ENCODE measurements at places on chromosomes 3 and 15.

- DNase-seq = no peak
These were observed 891 bp upstream of the TOP2B start for GRCh38 chr3:25665315-25666280.

GRCh38 chr3:46500656-46501635 lies 3.2 kb downstream of the RTP3 start:
- DNase-seq = no peak

DNA sequence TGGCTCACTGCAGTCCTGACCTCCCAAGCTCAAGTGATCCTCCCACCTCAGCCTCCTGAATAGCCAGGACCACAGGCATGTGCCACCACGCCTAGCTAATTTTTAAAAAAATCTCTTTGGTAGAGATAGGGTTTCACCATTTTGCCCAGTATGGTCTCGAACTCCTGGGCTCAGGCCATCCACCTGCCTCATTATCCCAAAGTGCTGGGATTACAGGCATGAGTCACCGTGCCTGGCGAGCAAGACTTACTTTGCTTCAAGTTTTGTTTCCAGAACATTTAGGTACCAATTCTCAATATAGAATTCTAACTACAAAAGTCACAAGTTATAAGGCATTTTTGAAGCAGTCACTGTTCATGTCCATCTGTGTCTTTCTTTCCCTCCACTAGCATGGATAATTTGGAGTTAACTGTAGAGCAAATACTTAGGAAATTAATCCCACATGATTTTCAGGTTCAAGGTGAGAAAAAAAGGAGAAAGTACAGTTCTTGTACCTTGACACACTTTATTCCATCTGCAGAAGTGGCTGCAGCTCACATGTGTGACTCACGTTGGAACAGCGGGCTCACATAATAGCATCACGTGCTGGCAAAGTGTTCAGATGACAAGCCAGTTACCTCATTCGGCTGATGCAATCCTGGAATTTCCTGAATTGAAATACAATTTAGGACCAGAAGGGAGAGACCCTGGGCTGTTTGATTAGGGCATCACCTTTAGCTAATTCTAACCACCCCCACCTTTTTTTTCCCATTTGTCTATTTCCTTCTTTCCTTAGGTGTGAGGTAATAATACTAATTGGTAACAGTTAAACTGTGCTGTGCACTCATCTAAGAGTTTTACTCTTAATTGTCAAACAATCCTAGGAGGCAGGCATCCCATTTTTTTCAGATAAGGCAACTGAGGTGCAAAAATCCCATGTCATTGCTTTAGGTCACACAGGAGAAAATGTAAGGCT lies 46.9 kb upstream of the NEDD4 start:
- no peak for DNase-seq

GRCh38 chr3:58131101-58131825 lies 79.5 kb downstream of the DNASE1L3 start:
- DNase-seq = no peak

DNA sequence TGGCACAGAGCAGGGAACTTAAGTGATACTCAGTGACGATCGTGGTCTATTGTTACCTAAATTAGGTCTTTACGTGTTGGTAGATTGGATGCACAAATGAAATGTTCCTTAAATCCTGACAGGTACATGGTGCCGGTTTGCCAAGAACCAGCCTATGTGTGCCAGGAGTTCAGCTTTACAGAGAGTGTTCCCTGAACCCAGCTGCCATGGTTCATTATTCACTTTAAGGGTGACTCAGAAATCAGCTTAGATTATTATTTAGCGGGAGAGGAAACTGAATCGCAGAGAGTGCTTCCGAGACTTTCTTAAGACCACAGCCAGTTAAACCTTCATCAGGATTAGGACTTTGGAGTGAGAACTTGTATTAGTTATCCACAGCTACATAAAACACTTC lies 21.5 kb downstream of the FAM43A start:
- DNase-seq = no peak

- no peak for DNase-seq
These were observed 266.4 kb downstream of the GABRG3 start for GRCh38 chr15:27237319-27237939.

DNA sequence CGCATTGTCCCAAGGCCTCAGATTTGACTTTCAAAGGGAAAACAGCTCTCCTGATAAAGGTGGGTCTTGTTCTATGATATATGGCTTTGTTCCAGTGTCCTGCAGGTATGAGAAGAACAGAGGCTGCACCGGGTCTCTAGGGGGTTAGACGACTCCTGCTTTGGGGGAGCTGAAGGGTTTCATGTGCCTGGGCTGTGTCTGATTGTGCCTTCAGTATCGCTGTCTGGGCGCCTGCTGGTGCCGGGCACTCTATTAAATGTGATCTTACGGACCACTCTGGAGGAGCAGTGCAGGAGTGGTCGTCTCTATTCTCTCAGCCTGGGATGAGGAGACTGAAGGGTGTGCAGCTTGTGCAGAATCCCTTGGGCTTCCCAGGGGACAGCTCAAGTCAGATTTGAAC lies 16.0 kb downstream of the PAQR5 start:
- no peak for DNase-seq

- no peak for DNase-seq
These were observed 23.7 kb upstream of the SFMBT1 start for GRCh38 chr3:53069422-53070068.

GRCh38 chr15:45869034-45869668 lies 234.3 kb downstream of the SQOR start:
- no peak for DNase-seq

DNA sequence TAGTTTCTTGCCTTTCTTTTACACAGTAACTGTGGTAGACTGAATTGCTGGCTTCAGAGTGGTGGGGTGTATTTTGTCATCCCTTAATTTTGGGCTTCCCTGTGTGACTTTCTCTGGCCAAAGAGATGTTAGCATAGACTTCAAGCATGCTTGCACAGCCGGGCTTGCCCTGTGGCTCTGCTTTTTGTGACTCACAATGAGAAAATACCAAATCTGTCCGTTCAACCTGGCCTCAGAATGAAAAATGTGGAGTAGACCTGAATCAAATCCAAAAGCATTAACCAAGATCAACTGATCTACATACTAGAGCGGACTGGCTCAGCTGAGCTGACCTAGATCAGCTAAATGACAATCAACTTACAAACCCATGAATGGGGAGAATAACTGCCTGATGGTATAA lies 51.4 kb downstream of the PLAAT1 start:
- DNase-seq = no peak

- DNase-seq = peak; percentile 2
These were observed 133.3 kb downstream of the EPHB1 start for GRCh38 chr3:134928392-134928791.

DNA sequence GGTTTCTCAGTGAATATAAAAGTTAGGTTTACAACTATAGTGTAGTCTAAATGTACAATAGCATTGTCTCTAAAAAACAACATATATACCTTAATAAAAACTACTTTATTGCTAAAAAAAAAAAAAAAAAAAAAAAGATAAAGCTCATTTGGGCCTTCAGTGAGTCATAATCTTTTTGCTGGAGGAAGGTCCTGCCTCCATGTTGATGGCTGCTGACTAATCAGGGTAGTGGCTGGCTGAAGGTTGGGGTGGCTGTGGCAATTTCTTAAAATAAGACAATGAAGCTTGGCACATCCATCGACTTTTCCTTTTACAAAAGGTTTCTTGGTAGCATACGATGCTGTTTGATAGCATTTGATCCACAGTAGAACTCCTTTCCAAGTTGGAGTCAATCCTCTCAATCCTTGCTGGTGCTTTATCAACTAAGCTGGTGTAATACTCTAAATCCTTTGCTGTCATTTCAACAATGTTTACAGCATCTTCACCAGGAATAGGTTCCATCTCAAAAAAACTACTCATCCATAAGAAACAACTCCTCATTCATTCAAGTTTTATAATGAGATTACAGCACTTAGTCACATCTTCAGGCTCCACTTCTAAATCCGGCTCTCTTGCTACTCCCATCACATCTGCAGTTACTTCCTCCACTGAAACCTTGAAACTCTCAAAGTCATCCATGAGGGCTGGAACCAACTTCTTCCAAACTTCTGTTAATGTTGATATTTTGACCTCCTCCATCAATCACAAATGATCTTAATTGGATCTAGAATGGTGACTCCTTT lies 13.3 kb downstream of the ZNF280D start:
- DNase-seq = peak; percentile 17

- DNase-seq = no peak
These were observed 55.4 kb downstream of the CYP19A1 start for GRCh38 chr15:51283026-51283425.

GRCh38 chr15:44427756-44428724 lies 611 bp downstream of the CTDSPL2 start:
- no peak for DNase-seq

DNA sequence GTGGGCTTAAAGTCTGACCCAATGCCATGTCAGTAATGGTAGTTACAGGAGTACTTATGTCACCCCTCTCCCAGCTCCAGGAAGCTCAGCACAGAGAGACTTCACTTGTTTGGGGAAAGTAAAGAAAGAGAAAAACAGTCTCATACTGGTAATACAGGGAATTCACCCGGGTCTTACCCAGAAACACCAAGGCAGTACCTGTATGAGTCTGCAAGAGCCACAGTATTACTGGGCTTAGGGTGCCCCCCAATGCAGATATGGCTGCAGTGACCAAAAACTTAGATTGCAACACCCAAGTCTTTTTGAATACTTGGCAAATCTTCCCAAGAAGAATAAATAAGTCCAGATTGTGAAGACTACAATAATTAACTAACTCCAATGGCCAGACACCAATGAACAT lies 622.1 kb downstream of the IGSF11 start:
- no peak for DNase-seq

DNA sequence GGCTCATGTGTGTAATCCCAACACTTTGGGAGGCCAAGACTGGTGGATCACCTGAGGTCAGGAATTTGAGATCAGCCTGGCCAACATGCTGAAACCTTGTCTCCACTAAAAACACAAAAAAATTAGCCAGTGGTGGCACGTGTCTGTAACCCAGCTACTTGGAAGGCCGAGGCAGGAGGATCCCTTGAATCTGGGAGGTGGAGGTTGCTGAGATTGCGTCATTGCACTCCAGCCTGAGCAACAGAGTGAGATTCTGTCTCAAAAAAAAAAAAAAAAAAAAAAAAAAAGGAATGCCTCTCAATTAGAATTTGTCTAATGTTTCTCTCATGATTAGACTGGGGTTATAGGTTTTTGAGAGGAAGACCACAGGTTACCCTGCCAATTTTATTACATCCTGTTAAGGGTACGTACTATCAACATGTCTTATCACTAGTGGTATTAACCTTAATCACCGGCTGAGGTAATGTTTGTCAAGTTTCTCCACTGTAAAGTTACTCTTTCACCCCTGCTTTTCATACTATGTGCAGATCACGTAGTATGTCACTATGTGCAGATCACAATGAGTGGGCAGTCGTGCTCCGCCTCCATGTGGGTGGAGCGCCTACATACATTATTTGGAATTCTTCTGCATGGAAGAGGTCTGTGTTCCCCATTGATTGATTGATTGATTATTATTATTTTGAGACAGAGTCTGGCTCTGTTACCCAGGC lies 6.2 kb upstream of the RPAP1 start:
- no peak for DNase-seq

DNA sequence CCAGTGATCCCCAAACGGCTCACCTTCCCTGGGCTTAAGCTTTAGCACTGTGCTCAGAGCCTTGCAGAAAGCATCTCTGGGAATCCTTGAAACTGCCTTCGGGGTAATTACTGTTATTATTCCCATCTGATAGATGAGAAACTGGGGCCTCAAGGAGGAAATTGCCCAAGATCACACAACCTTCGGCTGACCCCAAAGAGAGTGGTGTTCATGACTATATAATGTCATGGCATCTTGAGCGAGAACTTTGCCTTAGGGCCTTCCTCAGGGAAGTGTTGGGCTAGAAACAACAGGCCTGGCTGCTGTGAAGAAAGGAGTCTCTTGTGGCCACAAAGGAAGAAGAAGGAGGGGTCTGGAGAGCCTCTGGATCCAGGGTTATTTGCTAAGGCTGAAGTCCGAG lies 388.7 kb upstream of the CFAP20DC start:
- DNase-seq = no peak

- no peak for DNase-seq
These were observed 42.3 kb upstream of the XIRP1 start for GRCh38 chr3:39234651-39235050.

DNA sequence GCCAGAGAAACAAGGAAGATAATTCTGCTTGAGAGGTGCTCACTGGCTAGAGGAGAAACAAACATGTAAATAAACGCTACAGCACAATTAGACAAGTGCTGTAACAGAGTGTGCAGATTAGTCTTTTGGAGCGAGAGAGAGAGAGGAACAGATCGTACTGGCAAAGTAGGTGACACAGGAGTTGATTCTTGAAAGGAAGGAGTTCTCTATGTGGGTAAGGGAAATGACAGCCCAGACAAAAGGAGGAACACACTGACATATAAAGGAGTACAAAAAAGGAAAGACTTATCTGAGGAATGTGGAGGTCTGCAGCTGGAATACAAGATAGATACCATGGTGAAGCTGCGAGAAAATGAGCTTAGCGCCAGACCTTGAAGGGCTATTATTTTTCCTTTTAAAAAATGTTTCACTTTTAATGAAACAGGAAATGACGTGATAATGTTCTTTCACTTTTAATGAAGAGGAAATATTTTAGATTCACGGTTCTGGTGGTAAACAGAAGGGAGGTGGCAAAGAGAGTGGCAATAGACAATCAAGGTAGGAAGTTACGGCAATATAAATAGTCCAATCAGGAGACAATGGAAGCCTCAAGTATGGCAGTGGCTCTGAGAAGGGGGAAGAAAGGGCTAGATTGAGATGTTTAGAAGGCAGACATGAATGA lies 202.9 kb downstream of the VPS13C start:
- peak; percentile 43 for DNase-seq

- DNase-seq = no peak
These were observed 15.6 kb upstream of the ARPP19 start for GRCh38 chr15:52584414-52584813.

DNA sequence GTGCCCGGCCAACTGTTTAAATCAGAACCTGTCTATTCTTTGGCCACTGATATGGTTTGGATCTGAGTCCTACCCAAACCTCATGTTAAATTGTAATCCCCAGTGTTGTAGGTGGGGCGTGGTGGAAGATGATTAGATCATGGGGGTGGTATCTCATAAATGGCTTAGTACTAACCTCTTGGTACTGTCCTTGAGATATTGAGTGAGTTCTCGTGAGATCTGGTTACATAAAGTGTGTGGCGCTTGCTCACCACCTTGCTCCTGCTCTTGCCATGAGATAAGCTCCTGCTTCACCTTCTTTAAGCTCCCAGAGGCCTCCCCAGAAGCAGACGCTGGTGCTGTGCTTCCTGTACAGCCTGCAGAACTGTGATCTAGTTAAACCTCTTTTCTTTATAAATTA lies 42.4 kb downstream of the REC114 start:
- no peak for DNase-seq

GRCh38 chr3:54259636-54260035 lies 137.3 kb downstream of the CACNA2D3 start:
- no peak for DNase-seq

GRCh38 chr3:39126532-39127071 lies 19.1 kb downstream of the TTC21A start:
- no peak for DNase-seq

- DNase-seq = no peak
These were observed 22.9 kb upstream of the ARIH1 start for GRCh38 chr15:72451224-72451623.

- DNase-seq = no peak
These were observed 24.0 kb upstream of the BSN start for GRCh38 chr3:49530231-49530630.
